ENCODE measurements at places on chromosomes 2 and 18.

DNA sequence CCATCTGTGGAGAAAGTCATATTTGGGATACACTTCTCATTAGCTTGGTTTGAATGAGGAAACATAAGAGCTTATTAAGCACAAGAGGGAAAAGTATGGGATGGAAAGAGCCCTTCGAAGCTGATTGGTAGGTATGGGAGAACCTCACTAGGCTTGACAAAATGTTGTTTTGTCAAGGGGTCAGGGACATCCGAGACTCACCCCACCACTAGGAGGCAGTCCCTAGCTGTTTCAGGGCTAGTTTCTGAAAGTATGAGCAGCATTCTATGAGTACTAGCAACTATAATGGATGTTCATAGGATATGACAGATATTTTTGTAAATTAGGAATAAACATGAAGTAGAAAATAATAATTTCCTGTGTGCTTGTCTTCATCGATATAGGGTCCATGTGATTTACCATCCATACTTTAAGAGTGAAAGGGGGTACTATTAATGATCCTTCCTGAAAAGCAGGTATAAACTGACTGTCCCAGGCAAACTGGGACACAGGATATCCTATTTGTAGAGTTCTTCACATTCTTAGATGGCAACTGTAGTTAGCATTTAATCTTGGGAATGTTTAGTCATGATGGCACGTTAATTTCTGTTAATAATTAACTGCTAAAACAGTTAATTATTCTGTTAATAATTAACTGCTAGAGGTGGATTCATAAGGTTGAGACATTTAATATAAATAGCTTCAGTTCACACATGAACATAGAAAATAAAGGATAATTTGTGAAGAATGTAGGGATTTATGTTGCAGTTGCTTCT lies 28.4 kb downstream of the OTX1 start:
- DNase-seq, result no peak

GRCh38 chr18:46700066-46700824 lies 43.2 kb upstream of the LOXHD1 start:
- no peak for DNase-seq

- DNase-seq, result no peak
Measured at GRCh38 chr2:12052796-12053195, 306.4 kb downstream of the LPIN1 start.

DNA sequence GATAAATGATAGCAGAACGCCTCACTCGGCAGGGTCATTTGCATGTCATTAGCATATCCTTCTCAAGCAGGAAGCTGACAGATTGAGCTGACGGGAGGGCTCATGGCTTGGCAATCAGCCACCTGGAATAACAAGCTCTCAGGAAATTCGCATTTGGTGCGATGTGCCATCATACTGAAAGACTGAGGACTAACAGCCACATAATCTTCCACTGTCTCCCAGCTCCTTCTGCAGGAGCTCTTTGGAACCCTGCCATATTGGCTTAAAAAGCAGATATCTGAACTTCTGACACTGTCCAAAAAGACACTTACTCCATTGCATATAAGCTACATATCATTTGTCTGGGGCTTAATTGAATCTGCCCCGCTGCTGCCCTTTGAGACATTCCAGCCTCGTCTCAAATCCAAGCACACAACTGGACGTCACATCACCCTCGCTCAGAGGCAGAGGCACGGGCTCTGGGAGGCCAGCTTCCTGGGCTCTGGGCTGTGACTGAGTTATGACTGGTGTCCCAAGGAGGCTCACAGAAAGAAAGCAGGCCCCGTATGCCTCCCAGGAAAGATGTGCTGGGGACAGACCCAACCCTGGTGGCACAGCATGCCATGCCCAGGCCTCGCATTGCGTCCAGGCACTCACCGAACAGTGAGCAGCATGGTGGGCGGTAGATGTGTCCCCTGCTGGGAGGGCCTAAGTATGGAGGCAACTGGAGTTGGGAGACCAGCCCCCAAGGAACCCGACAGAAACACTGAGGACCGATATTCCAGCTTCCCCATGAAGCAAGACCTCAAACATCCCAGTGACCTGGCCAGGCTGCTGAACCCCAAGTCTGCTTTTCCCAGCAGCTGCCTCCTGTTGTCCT lies 228.0 kb downstream of the ATAD2B start:
- DNase-seq, result no peak

DNA sequence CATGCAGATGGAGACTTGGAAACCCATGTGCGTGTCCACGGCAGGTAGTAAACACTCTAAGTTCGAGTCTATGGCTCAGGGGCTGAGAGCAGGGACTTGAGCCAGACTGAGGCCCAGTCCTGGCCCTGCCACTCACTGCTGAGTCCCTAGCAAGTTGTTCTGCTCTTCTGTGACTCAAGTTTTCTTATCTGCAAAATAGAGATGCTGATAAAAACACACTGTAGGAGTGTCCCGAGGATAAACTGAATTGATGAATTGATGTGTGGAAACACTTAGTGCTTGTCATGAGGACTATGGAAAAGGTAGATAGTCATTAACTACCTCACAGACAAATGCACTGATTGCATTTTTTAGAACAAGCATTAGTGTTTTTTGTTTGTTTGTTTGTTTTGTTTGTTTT lies 73.2 kb downstream of the BOLA3 start:
- no peak for DNase-seq
